ENCODE measurements at places on chromosomes 12 and 14. TPM values are rescaled to one million over a fixed set of nuclear protein-coding genes. Genes with fewer than 3 reads are reported as not detected.

The KSR2 gene
- 0.63 TPM for total RNA-seq

The GPRC5D gene
- not detected for total RNA-seq

The RNASE7 gene
- total RNA-seq = not detected

The TEX52 gene
- not detected for total RNA-seq

The HCAR2 gene
- total RNA-seq = 0.13 TPM

The GABARAPL1 gene
- total RNA-seq = 21.0 TPM

The TMTC3 gene
- 18.1 TPM for total RNA-seq

The KRT83 gene
- total RNA-seq = not detected

The HCAR1 gene
- 3.4 TPM for total RNA-seq

The TBX5 gene
- not detected for total RNA-seq

The PLXNC1 gene
- total RNA-seq = under 0.01 TPM

The IPO4 gene
- 50.6 TPM for total RNA-seq

The GPR135 gene
- 2.8 TPM for total RNA-seq

The KRT7 gene
- total RNA-seq = 67.6 TPM

The CATSPERB gene
- not detected for total RNA-seq

The KRT72 gene
- total RNA-seq = not detected

The LYZ gene
- total RNA-seq = not detected

The HOXC12 gene
- total RNA-seq = not detected

The FLRT2 gene
- 2.6 TPM for total RNA-seq

The POTEG gene
- total RNA-seq = not detected

The GUCY2C gene
- total RNA-seq = under 0.01 TPM

The ANO4 gene
- 0.16 TPM for total RNA-seq

The AGAP2 gene
- 0.25 TPM for total RNA-seq

The STYK1 gene
- 0.25 TPM for total RNA-seq

The TESPA1 gene
- not detected for total RNA-seq

The NRIP2 gene
- under 0.01 TPM for total RNA-seq

The ART4 gene
- total RNA-seq = not detected

The GPD1 gene
- 0.25 TPM for total RNA-seq

The CEBPE gene
- total RNA-seq = not detected

The TTC9 gene
- 6.5 TPM for total RNA-seq

The ZFHX2 gene
- total RNA-seq = 0.49 TPM

The NUDT14 gene
- 43.9 TPM for total RNA-seq

The CCDC175 gene
- not detected for total RNA-seq

The NOXRED1 gene
- 0.25 TPM for total RNA-seq

The LRRIQ1 gene
- total RNA-seq = 0.51 TPM

The B3GNT4 gene
- total RNA-seq = 0.49 TPM

The MSI1 gene
- 2.0 TPM for total RNA-seq
